Activated effector memory CD4-positive, alpha-beta T cell treated with Interleukin-2 at 50 U/mL for 16 hours (primary cell): ENCODE measurements at places on chromosomes 5 and 9.

- peak; percentile 5 for DNase-seq
These were observed 7.7 kb upstream of the GCNT4 start for GRCh38 chr5:75059912-75060545.

DNA sequence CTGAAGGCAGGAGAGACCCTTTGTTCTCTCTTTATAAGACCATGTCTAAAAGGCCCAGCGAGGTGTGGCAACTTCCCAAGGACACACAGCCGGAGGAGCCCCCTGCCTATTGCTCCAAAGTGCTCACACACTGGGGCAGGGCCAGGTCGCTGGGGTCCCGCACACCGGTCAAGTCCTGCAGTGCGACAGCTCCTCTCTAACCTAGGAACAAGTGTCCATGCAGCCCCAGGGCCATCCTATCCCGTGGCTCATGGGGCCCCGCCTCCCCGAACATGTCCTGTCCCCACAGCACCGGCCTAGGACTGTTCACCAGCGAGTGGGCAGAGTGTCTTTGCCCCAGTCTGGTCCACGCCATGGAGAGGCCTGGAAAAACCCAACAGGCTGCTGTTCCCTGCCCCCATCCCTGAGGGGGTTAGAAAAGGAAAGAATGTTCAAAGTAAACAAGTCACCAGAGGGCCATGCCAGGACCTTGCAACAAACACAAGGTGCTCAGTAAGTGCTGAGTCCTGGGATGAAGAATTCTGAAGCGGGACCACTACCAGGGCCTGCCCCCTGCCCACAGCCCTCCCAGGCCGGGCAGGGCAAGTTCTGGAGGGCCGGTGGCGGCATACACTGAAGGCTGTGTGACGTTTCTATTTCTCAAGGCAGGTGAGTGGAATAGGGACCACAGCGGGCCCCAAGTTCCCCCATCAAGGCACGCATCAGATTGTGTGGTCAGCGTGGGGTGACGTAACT, 938 bp downstream of the NINJ1 start:
- DNase-seq, result no peak

DNA sequence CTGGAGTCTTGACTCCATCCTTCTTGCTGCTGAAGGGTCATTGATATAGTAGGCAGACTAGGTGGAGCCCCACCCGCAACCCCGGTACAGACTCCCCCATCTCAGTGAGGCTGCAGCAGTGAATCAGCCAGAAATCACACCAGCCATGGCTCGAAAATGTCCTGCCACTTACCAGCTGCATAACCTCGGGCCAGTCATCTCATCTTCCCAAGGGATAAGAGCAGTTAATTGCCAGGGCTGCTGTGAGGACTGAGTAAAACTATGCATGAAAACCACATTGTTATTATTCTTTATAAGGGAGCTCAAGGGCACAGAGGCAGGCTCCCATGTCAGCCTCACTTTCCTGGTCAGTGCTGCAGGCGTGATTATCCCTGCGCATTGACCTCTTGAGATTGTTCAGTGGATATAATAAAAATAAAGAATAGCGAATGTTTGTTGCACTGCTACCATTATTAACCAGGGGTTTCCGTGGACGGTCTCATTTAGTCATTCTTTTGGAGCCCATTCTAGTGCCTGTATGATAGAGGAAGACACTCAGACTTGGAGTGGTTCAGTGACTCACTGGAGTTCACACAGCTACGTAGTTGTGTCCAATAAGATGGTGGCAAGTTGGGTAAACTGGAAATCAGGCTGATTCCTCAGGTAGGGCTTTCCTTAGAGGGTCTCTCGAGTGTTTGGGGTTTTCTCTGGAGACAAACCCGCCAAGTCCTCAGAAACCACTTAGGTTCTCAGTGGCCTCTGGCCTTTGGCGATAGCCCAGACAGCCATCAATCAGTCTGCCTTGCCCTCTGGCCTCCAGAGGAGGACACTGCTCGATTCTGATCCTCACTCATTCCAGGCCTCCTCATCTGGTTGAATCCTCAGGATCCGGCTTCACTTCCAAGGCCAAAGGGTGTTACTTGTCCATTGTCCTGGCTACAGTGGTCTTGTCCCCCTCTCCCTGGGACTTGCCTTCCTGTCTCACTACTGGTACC, 39.9 kb downstream of the COL15A1 start:
- DNase-seq, result no peak

GRCh38 chr5:53071298-53071697, 38.3 kb downstream of the MOCS2 start:
- DNase-seq, result no peak

DNA sequence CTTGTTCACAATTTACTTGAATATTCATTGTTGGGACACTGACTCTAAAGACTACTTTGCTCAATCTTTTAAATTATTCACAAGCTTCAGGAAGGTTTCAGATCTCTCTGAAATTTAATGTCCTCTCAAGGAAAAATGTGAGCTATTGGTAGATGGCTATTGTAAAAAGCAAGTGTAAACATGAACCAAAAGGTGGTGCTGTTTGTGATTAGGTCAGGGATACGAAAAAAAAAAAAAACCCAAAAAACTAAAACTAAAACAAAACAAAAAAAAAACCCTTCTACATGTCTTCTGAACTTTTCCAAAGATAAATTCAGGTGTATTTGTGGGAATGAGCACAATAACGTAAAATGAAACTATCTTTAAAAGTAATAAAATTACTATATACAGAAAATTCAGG, 193.8 kb downstream of the SLF1 start:
- DNase-seq, result no peak

DNA sequence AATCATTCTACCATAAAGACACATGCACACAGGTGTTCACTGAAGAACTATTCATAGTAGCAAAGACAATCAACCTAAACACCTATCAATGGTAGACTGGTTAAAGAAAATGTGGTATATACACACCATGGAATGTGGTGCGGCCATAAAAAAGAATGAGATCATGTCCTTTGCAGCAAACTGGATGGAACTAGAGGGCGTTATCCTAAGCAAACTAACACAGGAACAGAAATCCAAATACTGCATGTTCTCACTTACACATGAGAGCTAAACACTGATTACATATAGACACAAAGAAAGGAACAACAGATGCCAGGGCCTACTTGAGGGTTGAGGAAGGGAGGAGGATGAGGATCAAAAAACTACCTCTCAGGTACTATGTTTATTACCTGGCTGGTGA, 103.8 kb downstream of the DRD1 start:
- no peak for DNase-seq

DNA sequence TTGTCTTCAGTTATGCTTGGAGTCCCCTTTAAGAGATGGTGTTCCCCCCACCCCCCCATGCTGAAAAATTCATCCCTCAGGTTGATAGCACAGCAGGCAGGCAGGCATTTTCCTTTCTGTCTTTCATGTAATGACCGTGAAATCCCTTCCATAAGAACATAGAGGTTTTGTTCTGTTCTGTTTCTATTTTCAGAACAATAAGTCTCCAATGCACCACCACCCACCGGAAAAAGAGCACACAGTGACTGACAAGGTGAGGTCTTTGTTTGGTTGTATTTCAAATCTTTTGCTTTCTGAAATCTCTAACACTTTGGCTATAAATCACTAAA, 52.4 kb downstream of the DMRT2 start:
- no peak for DNase-seq

DNA sequence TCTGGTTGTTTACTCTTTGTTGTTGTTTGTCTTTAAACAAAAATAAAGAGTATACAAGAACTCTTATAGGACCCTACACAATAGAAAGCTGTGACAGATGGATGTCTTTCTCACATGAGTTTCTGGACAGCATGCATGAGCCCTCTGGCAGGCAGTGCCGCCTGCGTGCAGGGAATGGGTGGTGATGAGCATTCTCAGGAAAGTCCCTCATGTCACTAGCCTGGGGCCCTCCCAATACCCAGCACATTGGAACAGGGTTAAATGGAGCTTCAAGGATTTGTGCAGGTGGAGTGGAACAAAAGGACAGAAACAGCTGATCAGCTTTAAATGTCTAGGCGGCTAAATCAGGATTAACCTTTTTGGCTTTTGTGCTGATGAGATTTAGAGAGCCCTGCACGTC, 181.0 kb upstream of the CD180 start:
- no peak for DNase-seq

- DNase-seq, result no peak
These were observed 17.3 kb upstream of the EXOC3 start for GRCh38 chr5:425714-426113.

DNA sequence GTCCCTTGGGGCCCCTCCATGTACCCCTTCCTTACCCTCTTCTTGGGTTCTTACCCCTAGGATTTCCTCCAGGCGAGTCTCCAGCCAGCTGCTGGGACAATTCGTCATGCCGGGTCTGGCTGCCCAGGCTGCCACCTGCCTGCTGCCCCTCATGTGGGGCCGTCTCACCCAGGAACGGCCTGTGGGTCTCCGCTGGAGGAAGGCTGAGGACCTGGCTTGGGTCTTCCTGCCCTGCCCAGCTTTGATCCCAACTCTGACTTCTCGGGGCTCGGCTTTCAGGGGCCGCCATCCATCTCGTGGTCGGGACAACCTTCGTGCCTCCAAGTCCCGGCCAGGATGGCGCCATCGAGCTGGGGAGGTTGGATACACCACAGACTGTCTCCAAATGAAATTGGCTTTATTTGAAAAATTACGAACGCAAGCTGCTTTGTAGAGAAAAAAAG, 38.1 kb downstream of the HMCN2 start:
- DNase-seq, result no peak

DNA sequence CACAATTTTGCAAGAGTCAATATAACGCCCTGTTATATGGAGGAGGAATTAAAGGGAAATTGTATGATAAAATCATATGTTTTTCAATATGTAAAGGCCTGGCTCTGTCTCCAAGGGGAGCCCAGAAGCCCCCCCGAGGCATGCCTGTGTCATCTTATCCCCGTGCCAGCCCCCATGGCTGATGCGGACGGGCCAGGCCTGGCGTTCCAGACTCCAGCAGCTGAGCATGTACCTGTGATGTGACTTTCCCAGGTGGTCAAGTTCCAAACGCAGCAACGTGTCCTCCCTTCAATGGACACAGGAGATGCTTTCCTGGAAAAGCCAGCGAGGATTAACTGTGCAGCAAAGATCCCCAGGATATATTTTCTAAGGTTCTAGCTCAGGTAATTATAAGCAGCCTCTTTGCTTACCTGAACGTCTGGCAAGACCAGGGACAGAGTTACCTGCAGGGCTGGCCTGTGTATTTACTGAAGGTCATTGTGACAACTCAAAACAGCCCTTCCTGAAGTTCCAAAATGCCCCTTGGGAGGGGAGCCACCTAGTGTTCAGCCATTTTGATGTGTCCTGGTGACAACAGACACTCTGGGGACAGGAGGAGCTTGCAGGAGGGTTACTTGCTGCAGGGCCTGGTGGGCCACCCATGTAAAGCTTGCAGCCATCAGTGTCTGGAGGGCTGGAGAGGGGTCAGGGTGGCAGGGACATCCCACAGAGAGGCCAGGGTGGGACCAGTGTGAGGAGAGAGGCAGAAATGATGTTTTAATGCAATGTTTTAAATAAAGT, 53.3 kb upstream of the RNU6ATAC start:
- no peak for DNase-seq

DNA sequence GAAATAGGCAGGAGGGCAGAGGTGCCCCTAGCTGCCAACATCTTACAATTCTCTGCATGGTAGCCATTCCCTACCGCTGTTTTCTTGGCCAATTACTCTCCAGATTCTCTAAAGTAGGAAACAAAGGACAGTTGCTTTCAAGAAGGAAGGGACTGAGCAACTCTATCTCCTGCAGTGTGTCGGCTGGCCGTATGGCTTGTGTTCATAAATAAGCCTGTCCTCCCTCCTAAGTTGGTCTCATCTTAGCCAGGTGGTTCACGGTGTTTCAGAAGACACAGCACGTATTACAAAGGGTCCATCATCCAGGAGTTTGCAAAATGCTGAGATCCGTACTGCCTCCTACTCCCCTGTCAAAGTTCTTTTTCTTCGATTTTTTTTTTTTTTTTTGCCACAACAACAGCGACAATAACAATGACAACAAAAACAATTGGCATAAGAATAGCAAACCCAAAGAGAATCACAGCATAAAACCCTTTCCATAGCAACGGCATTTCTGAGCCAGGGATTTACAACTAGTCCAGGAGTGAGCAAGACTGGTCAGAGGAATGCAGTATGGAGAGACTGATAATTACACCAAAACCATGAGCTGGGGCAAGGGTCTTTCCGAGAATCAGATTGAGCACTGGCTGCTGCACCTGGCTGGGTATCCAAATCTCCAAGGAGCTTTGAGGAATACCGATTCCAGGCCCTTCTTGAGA, 212.8 kb downstream of the SLIT3 start:
- no peak for DNase-seq

- DNase-seq, result no peak
These were observed 7.0 kb downstream of the CCNJL start for GRCh38 chr5:160305319-160305718.

GRCh38 chr9:121226175-121226574, 24.5 kb upstream of the RAB14 start:
- no peak for DNase-seq

DNA sequence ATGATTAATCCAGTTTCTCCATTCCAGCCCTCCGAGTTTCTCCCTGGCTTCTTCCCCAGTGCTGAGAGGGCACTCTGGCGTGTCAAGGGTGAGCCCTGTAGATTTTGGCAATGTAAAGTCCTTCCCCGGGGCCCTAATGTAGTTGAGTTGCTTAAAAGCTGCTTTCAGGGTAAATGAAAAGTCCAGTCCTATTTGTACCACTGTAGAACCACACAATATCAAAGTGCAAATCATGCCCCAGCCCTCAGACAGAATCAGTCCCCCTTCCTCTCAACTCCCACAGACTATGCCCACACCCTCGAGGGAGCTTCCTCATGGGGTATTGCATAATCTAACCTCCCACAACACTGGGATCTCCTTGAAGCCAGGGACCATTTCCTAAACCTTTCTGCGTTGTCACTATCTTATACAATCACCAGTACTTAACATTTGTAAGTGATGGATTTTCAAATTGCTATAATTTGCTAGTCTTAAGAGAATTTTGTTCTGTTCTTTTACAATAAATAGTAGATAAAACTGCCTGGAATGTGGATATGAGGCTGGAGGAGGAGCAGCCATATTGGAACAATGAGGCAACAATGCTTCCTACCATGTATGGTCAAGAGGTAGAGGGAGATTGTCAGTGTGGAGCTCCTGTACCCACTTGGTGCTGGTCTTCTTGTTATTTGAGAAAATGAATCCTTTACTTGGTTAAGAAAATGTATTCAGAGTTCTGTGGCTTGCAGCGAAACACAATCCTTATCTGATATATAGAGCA, 34.4 kb downstream of the ZNF366 start:
- DNase-seq, result no peak

GRCh38 chr9:131122158-131122557, 3.2 kb upstream of the NUP214 start:
- no peak for DNase-seq

DNA sequence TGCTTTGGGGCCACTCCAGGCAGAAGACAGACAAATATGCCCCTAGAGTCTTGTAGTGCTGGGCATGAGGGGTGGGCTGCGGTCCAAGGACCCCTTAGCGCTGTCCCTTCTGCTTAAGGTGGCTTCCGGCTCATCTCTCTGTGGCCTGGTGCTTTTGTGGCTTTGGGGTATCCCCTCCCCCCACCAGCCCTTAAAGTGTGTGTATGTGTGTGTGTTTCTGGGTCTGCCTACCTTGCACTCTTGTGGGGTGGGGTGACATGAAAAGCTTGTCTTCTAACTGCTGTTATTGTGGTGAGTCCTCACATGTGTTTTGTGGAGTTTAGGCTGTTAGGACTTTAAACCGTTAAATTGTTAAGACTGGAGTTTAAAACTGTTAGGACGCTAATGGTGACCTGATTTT, 23.6 kb downstream of the MARCHF6 start:
- DNase-seq, result no peak
